Activated CD4-positive, alpha-beta T cell treated with anti-CD3 and anti-CD28 coated beads for 4 hours (primary cell): ENCODE measurements at places on chromosomes 1 and 21.

DNA sequence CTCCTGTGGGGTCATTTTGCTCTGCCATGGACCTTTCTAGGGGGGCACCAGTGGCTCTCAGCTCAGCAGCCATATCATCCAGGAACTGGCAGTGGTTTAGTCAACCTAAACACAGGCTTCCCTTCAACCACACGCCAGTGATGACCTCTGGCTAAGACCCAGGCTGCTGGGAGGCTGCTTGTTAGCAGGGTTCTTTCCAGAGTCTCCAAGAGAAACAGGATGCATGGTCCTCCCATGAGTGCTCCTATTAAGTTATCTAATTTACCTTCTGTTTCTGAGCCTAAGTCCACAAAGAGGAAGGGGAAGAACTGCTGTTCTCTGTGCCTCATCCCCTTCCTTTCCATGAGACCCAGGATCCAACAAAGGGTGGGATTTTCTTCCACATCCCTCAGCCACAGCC lies 137.3 kb upstream of the PLXNA2 start:
- DNase-seq, result no peak

GRCh38 chr21:40047211-40047610 lies 180.0 kb downstream of the PCP4 start:
- no peak for DNase-seq

GRCh38 chr1:166114419-166114818 lies 52.4 kb downstream of the FAM78B start:
- no peak for DNase-seq

- DNase-seq, result no peak
Observed at GRCh38 chr1:53688381-53689102, 50.4 kb downstream of the GLIS1 start.

- DNase-seq, result no peak
Observed at GRCh38 chr1:179142889-179143299, 61.0 kb downstream of the TOR3A start.

GRCh38 chr1:67342076-67342890 lies 34.6 kb downstream of the IL12RB2 start:
- DNase-seq, result peak; percentile 46

DNA sequence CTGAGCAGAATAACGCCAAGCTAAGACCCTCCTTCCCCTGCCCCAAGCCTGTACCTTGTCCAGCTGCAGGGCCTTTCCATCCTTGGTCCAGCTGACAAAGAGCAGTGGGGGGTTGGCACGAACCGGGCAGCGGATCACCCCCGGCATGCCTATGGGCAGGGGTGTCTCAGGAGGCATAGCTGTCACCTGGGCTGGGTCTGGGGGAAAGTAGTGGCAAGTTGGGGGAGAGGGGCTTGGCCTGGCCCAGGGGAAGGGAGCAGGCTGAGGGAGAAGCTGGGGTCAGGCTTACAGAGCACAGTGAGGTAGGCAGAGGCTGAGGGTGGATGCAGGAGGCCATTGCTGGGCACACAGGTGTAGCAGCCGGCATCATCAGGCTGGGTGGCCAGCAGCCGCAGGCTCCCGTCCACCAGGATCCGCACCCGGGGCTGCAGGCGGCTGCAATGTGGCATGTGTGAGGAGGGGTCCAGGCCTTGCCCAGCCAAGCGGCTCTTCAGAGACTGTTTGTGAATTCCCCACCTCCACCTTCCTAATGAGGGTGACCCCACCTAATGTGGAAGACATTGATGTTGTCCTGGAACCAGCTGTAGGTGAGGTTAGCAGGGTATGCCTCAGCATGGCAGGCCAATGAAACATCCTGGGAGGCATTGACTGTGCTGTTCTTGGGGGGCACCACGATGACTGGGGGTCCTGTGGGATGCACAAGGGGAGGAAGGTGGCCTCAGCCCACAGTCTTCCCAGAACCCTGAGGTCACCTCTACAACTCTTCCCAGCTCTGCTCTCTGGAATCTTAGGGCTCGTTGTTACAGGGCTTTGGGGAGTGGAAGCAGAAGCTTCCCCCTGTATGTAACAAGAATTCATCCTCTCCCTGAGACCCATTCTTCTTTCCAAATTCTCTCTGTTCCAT lies 9.1 kb upstream of the TAGLN2 start:
- DNase-seq, result no peak

- no peak for DNase-seq
Observed at GRCh38 chr1:111671852-111672251, 52.3 kb downstream of the RAP1A start.

DNA sequence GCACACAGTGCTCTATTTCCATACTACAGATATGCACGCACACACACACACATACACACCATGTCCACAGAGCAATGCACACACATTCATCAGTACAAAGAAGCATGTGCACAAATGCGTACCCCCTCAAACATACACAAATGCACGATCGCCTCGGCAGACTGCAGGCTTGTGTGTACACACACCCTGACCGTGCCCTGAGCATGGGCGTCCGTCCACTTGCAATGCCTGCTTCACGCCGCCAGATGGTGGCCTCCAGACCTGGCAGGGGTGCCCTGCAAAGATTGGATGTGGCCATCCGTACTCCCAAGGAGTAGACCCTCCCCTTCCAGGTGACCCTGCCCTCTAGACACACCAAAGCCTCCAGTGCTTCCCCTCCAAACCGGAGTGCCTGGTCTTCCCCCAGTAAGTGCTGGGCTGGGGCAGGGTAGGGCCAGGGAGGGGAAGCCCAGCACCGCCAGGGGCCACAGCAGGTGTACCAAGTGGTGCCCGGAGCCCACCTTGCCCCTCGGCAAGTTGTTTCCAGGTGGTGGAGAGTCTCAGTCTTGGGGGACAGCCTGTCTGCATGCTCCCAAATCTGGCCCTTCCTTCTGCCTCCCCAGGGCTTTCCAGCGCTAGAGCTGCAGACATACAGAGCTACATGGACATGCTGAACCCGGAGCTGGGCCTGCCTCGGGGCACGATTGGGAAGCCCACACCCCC lies 20.6 kb downstream of the ESPN start:
- DNase-seq, result peak; percentile 42

DNA sequence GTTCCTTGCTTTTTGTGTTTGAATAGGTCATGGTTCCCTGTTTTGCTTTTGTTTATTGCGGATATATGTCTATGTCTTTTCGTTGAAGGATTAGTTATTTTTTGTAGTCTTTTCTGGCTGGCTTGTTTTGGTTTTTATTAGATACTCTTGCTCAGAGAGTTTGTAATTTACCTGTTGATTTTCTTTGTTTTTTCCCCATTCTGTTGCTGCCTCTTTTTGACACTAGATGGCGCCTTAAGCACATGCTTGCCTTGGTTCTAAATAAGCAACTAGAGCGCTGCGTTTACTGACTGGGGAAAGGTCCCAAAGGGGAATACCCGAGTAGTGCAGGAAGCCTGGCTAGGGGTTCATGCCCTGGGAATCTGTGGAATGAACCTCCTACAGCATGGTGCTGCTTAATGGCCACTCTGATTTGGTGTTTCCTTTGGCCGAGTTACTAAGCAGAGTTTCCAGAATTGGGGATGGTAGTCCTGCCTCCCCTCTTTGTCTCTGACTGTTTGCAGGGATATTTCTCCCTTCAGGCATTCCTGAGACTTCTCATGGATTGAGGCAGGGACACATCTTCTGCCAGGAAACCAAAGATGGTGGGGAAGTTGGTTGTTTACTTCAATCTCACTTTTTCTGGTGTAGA lies 143.2 kb downstream of the PTPRU start:
- no peak for DNase-seq

DNA sequence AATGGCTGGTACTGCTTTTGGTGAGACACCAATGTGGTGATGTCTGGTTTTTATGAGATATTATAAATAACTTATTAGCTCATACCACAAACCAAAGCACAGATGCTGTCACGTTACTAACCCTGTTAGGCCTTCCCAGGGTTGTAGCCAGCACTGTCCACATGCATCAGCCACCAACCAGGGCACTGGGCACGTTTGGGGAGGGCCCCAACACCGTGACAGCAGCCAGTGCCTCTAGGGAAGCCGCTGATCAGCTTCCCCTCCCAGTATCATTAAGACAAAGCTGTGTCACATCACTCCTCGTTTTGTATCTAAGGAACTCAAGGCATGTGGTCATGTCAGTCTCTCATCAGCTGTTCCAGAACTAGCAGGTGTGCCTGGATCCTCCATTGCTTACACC lies 13.9 kb downstream of the URB1 start:
- DNase-seq, result no peak

- no peak for DNase-seq
Observed at GRCh38 chr21:41957991-41958766, 4.4 kb upstream of the C2CD2 start.

DNA sequence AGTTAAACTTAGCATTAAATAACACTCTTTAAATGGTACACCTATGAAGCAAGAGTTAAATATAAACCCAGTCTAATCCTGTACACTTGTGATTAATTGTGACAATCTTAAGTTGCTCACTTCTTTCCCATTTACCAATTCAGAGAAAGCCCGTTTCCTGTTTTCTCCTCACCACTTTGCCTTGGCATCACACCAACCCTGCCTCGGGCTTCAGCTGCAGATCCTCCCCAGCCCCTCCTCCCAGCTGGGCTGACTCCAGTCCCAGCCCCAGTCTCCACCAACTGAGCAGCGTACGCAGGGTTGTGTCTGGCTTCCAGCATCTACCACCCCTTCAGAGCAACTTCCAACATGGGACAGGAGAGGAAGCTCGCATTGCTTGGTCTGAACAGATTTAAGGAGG lies 4.1 kb downstream of the PYCR2 start:
- DNase-seq, result no peak

DNA sequence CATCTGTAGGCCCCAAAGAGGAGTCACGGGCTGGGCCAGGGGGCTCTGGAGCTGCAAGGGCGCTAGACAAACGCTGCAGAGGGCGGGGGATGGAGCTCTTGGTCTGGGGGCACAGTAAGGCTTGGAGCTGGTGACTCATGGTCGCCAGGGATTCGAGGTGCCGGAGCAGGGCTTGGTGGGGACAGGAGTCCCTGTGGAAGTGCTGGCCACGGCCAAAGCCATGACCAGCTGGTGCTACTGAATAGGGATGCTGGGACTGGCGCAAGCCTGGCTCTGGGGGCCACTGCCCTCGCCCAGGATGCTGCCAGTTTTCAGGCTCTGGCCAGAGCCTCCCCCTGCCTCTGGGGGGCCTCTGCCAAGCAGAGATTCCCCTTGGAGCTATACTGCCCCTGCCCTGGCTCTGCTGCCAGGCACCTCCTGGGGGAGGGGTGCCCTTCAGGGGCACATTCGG lies 25.2 kb downstream of the SPOCD1 start:
- no peak for DNase-seq

DNA sequence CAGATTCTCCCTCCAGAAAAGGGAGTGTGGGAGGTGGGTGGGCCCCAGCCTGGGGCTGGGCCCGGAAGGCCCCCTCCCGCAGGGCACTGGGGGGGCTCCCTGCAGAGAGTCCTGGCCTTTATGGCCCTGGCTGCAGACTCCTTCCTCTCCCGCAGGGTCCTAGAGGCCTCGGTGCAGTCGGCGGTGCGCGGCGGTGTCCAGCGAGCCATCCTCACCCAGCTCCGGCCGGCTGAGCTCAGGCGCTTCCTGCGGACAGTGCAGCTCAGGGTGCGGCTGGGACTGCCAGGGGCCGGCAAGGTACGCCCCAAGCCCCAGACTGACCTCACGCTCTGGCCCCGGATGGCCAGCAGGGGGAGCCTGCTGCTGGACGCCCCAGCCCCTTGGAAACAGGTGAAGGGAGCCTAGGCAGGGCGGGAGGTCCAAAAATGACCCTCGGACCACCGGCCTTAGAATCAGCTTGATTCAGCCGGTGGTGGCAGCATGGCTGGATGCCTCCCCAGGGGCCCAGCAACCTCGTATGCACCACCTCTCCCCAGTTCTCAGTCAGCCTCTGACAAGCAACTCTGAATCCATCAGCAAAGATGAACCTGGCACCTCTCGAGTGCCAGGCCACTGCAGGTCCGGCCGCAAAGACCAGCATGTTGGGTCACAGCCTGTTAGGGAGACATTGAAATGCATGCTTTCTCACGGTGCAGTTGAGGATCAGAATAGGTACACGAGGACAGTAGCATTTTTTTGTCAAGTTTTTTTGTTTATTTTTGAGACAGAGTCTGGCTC lies 20.6 kb downstream of the MTHFR start:
- peak; percentile 24 for DNase-seq

DNA sequence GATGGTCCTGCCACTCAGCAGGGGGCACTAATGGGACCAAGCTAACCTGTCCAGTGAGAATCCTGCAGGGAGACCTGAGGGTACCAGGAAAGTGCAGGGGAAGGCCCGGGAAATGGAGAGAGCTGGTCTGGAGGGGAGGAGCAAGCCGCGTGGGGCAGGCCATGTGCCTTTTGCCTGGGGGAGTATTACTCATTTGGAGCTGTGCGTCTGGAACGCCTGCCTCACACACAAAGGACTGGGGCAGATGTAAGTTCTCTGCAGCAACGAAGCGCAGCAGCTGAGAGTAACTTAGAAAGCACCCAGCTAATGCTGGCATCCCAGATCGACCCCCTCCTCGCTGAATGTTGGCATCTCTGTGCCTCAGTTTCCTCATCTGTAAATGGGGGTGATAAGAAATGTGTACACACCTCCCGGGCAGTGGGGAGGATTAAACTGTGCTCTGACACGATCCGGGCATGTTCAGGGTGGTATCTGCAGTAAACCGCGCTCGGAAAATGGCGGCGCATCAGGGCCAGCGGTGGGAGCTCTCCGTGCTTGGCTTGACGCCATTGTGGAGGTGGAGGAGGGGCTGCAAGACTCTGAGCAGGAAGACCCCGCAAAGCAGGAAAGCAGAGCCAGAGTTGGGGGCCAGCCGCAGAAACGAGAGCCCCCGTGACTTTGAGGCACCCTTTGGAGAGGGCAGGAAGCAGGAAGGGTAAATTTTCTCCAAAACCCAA lies 212.5 kb downstream of the NPHP4 start:
- DNase-seq, result no peak

DNA sequence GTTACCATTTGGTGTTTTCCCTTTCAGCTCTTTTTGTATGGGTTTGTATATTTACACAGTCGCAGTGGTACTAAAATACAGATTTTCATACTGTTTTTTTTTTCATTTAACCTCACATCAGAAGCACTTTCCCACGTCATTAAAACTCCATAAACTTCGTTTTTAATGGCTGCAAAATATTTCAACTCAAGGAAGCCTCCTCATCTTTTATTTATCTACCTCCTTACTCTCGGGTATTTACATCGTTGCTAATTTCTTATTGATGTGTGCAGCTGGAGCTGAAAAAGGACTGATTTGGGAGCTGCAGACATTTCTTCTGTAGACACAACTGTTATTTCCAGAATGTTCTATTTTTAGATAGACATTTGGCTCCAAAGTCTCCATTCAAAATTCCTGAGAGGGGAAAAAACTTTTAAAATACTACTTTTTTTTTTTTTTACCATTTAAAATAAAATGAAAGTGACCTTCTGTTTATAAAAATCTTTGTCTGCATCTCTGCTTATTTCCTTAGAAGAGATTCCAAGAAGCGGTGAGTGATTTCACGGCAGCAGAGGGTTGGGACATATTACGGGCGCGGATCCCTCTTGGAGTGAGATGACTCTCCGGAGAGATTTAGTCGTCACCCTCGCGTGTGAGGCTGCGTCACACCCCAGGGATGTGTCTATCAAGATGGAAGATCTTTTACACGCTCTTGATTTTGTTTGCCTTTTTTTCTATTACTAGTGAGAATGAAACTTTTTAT lies 10.1 kb downstream of the RUNX3 start:
- peak; percentile 54 for DNase-seq

- no peak for DNase-seq
Observed at GRCh38 chr21:33663241-33663640, 20.9 kb downstream of the ITSN1 start.
